Esophagus muscularis mucosa (tissue), 4 donors: ENCODE measurements at places on chromosomes 1 and 21.

GRCh38 chr1:116375887-116376728 lies 3.1 kb downstream of the ATP1A1 start:
- DNase-seq: peak; percentile 95

- DNase-seq: no peak
Observed at GRCh38 chr1:236659792-236660587, 26.3 kb upstream of the ACTN2 start.

- no peak for DNase-seq
Observed at GRCh38 chr1:8512504-8512903, 194.6 kb downstream of the SLC45A1 start.

- no peak for DNase-seq
Observed at GRCh38 chr1:224563666-224564065, 52.5 kb upstream of the CNIH3 start.

- no peak for DNase-seq
Observed at GRCh38 chr1:97849345-97850340, 71.2 kb downstream of the DPYD start.

DNA sequence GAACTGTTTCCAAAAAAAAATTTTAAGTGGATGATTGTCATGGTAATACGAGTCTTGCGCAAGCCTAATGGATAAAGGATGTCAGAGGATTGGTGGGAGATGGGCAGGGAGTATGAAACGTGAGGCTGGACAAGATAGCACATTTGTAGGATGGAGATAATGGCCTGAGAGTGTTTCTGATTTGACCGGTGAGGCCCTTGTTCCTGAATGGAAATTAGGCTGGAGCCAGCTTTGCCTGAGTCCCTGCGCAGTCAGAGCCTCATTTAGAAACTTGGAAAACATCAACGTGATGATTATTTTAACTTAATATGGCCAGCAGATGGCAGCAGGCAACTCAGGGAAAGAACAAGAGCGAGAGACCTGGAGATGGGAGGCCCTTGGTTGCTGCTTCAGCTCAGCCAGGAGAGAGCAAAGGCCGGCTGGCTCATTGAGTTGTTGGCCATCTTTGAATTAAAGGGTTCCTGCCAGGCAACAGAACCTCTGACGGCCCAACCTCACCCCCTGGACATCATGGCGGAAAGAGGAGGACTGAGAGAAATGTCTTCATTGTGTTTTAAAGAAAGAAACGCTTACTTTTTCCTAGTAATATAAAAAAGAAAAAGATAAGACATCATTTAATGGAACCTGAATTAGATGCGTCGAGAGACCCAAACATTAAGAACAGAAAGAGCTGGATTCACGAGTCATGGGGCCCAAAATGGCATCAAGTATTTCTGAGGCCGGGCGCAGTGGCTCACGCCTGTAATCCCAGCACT lies 80.3 kb downstream of the SELENOF start:
- no peak for DNase-seq

- DNase-seq: no peak
Observed at GRCh38 chr1:110002695-110003094, 18.1 kb downstream of the AHCYL1 start.

DNA sequence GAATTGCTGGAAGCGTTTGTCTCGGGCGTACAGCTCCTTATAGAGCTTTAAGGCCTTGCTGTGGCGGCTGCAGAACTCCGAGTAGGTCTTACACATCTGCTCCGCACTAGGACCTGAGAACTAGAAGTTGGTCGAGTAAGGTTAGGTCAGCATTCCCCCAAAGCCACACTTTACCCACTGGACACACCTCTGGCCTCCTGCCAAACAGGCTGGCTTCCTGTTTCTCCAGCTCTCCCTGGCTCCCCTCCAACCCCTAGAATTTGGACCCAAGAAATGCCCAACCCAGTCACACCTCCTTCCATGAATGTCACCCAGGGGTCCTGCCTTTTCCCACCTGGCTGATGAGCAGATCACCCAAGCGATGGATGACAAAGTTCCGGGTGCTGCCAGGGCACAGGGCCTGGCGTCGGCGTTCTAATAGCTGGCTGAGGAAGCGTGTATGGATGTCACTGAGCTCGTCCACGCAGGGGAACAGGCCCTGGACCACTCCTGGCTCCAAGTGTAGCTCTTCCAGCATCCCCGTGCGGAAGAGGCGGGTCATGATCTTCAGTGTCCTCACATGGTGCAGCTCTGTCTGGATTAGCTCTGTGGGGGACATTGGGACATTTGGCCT lies 15.6 kb downstream of the ARHGEF2 start:
- DNase-seq: no peak

DNA sequence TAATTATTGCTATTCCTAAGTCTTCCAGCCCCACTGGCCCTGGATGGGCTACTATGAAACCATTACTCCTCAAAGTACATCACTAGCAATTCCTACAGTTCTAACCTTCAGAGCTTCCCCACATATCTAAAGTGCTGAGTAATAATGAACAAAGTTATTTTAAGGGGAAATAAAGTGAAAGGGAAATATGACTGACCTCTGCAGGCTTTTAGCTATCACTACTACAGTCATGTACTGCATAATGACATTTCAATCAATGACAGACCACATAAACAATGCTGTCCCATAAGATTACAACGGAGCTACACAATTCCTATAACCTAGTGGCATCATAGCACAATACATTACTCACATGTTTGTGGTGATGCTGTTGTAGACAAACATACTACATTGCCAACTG lies 32.5 kb upstream of the ASPM start:
- DNase-seq: no peak

GRCh38 chr1:186899577-186899976 lies 70.8 kb downstream of the PLA2G4A start:
- no peak for DNase-seq

DNA sequence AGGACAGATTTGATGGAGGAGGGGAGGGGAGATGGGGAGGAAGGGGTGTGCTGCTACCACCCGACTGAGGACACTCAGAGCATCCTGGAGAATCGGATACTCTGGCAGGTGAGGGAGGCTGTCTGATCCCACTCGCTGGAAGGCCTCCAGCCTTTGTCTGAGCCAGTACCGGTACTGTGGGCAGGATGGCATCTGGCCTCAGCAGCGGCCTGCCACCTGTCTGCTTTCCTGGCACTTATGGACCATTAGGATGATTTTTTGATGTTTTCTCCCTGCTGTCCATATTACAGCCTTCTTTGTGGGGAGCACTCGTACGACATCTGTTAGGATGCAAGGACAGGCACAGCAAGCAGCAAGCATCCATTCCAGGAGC lies 11.5 kb downstream of the ATP2B4 start:
- no peak for DNase-seq

DNA sequence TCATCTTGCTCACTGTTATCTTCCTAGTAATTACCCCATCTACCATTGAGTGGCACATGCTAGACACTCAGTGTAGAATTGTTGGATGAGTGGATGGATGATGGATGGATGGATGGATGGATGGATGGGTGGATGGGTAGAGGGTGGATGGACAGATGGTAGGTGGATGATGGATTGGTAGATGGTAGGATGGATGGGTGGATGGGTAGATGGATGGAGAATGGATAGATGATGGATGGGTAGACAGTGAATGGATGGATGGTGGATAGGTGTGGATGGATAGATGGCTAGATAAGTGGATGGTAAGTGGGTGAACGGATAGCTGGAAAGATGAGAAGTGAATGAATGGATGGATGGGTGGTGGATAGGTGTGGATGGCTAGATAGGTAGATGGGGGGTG lies 165.3 kb upstream of the KLHDC7A start:
- DNase-seq: no peak

DNA sequence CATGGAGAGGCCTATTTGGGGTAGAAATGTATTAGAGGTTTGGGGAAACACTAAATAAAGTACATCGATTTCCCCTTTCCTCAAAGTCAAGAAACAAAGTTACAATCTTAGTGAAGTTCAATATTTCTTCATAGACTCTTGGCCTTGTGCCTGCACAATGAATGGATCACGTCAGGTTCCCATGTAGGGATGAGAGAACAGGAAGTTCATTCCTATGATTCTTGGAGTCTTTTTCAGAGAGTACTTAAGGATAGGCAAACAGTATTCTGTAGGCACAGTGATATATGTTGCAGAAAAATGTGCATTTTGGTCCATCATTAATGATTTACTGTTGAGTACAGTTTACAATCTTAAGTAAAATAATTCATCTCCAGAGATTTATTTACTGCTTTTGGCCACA lies 275.5 kb downstream of the RGS7 start:
- no peak for DNase-seq

DNA sequence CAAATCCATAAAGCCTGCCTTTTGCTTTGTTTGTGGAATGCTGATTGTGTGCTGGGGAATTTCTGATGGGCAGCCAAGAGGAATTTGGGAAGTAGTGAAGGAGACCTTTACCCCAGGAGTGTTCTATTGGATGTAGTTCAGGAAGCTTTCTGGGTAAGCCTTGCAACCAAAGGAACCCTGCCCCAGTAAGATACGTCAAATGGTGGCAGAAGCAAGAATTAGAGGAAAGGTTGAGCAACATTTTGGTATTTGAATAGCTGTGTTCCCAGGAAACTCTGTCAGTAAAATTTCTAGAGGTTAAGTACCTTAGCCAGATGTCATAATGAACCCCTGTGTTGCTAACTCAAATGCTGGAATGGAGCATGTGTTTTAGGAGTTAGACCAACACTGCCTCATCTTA lies 6.4 kb downstream of the MGST3 start:
- DNase-seq: no peak

GRCh38 chr21:16116069-16116468 lies 386.3 kb downstream of the USP25 start:
- DNase-seq: no peak

DNA sequence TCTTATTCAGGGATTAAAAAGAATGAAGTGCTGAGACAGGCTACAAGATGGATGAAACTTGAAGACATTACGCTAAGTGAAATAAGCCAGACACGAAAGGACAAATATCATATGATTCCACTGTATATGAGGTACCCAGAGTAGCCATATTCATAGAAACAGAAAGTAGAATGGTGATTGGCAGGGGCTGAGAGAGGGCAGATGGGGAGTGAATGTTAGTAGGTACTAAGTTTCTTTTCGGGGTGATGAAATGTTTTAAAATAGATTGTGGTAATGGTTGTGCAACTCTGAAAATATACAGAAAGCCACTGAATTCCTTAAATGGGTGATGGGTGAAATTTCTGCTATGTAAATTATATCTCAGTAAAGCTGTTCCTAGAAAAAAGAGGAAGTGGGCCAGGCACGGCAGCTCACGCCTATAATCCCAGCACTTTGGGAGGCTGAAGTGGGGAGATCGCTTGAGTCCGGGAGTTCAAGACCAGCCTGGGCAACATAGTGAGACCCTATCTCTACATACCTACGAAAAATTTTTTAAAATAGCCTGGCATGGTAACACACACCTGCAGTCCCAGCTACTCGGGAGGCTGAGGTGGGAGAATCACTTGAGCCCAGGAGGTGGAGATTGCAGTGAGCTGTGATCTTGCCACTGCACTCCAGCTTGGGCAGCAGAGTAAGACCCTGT lies 15.9 kb downstream of the SLC27A3 start:
- no peak for DNase-seq

GRCh38 chr1:90262791-90263190 lies 267.9 kb downstream of the ZNF326 start:
- no peak for DNase-seq

DNA sequence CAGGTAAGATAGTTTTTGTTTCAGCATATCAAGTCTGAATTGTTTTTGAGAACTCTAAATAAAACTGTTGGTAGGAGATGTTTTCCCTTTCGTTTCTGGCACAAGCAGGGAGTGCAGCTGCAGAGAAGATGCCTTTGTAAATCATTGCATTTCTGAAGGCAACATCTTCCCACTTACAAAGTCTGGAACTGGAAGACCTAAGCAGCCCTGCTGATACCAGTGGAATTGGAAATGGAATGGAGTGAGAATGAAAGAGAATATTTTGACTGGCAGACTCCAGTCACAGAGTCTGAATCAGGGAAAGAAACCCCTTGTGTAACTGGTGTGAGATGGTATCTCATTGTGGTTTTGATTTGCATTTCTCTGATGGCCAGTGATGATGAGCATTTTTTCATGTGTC lies 815.6 kb downstream of the LTN1 start:
- no peak for DNase-seq

- no peak for DNase-seq
Observed at GRCh38 chr1:48661726-48662463, 114.8 kb downstream of the BEND5 start.

DNA sequence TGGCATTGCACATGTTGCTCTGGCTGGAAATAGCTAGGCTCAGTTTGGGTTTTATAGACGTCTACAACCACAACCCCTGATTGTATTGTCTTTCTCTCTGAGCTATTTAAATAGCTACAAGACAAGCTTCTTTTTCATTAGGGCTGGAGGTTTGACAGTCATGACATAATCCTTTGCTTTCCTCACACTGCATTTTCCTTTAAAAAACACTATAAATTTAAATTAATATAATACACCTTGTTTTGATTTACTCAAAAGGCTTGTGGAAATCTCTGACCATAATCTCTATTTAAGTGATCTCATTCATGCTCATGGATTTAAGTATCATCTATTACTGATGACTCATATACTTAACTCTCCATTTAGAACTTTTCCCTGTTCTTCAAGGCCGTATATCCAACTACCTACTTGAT lies 50.4 kb upstream of the PTGFR start:
- DNase-seq: no peak

DNA sequence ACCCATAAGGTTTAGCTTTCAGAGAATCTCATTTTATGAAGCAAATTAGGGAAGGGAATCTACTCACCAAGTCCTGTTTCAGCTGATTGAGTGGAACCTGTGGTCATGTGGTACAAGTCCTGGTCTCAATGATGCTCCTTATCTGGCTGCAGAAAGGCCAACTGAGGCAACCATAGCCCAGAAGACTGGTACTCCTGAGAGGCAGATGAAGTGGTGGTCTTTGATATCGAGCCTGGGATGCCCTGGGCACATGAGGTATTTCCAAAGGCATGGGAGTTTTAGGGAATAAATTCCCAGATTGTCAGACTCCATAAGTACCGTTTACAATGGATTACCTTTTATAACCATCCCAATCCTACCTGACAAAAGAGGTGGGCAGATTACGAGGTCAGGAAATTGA lies 3.3 kb downstream of the MX1 start:
- DNase-seq: peak; percentile 50

DNA sequence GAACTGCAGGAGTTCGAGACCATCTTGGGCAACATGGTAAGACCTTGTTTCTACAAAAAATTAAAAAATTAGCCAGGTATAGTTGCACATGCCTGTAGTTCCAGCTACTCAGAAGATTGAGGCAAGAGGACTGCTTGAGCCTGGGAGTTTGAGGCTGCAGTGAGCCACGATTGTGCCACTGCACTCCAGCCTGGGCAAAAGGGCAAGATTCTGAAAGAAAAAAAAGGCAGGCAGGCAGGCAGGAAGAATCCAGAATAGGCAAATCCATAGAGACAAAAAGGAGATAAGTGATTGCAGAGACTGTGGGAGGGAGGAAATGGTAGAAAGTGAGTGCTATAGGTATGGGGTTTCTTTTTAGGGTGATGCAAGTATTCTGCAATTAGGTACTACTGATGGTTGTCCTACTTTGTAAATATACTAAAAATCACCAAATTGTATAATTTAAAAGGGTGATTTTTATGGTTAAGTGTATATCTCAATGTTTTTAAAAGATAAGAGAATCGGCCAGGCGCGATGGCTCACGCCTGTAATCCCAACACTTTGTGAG lies 29.4 kb downstream of the ZZZ3 start:
- DNase-seq: no peak
